ENCODE measurements at places on chromosomes 3 and 15.

DNA sequence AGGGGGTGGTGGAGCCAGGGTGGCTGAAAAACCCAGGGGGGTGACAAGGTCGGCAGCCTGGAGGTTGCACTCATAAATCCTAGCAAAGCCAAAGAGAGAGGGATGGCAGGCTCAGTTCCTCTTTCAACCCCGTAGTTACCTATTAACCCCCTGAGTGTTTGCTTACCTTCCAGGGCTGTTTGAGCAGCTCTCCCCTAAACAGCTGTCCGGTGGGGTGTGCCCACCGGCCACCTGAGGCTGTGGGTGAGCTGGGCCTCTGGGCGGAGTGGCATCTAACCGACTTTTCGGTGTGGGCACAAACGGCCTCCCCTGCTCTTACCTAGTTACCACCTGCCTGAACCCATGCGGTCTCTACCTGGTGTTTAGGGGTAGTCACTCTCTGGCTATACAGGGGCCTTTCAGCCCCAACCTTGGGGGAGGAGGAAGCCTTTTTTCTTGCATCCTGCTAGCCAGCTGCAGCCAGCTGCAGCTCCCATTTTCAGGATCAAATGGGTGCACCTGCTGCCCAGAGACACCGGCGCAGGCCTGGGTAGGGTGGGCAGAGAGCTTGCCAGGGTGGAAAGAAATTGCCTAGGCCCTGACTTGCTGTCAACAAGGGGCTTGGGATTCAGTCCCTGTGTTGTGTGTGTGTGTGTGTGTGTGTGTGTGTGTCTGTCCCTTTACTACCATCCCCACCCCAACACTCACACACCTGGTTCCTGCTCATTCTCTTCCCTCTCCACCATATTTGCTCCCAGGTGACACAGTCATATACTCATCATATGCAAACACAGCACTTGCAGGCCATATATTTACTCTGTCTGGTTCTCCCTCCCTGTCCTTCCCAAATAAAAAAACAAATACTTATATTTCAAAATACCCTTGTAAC lies 3.7 kb downstream of the DLL4 start:
- DNase-seq: no peak

- DNase-seq: no peak
Observed at GRCh38 chr15:94470492-94470891, 239.1 kb downstream of the MCTP2 start.

GRCh38 chr15:101156061-101156460 lies 95.8 kb downstream of the CHSY1 start:
- no peak for DNase-seq

DNA sequence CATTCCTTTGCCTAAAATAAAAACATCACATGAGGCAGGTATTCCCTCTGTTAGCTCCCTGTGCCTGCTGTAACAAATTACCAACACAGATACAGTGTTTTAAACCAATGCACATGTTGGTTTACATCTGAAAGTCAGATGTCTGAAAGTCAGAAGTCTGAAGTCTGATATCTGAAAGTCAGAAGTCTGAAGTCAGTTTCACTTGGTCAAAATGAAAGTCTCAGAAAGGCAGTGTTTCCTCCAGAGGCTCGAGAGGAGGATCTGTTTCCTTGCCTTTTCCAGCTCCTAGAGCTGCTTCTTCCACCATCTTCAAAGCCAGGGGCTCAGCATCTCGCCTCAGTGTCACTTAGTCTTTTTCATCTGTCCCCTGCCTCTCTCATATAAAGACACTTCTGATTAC lies 22.0 kb downstream of the SST start:
- no peak for DNase-seq

- DNase-seq: no peak
Observed at GRCh38 chr3:167750272-167750971, 14.9 kb downstream of the SERPINI1 start.
